ENCODE measurements at places on chromosomes 11 and 22.

- no peak for DNase-seq
Observed at GRCh38 chr11:1639666-1640065, 10.1 kb downstream of the KRTAP5-5 start.

DNA sequence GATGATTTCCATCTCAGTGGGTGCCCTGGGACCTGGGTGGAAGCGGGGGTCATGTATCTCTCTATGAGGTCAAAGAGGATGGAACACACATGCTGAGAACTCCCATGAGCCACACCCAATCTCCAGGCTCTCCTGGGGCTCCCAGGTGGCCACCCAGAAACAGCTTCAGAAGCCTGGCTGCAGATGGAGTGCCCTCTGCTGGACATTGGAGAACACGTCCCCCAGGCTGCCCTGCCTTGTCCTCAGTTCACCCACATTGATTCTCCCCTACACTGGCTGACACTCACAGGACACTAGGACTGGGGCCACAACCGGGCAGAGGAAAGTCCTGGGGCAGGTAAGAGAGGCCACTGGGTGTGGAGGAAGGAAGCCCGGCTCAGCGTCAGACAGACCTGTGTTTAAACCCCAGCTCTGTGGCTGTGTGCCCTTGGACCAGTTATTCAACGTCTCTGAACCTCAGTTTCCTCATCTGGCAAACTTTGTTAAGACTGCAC lies 4.5 kb upstream of the NOL12 start:
- DNase-seq: peak; percentile 81

DNA sequence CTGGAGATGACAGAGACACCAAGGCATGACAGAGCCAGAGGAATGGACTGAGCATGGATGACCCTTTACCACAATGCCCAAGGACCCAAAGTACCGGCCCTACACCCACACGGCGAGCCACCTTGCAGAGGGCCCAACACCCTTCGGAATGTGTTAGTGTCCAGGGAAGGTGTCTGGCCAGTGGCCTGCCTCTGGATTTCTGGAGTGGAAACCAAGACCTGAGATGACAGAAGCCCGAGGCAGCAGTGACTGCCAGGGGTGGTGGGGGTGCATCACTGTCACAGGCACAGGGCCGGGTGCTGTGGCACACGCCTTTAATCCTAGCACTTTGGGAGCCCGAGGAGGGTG lies 28.7 kb downstream of the PDGFB start:
- DNase-seq: no peak

- no peak for DNase-seq
Observed at GRCh38 chr11:6747097-6747668, 24.6 kb downstream of the OR2AG2 start.

GRCh38 chr11:106286881-106287504 lies 209.5 kb downstream of the AASDHPPT start:
- no peak for DNase-seq

DNA sequence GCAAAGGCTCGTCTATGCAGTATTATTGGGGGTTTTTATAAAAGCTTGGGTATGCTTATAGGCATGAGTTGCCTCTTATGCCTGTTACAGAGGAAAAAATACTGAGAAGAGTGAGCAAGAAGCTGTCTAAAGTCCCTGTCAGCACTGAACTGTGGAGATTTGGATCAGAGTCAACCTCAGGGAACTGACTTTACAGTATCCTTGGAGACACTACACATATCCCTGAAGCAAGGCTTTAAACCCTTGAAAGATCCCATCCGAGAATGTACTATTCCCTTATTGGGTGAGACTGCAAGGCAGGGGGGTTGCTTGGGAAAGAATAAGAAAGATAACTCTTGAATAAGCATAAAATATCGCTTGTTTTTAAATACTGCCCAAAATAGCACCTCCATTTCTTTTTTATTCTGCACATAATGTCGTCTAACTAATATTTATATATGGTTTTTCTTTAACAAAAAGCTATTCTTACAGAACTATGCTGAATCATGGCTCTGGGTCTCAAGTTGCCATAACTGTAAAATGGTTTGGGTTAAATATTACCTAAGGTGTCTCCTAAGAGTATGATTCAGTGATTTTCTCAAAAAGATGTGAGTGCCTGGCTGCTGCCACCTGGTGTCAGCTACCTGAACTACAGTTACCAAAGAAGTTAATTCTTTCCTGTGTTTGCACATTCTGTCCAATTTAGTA lies 1062.8 kb downstream of the DLG2 start:
- peak; percentile 48 for DNase-seq

DNA sequence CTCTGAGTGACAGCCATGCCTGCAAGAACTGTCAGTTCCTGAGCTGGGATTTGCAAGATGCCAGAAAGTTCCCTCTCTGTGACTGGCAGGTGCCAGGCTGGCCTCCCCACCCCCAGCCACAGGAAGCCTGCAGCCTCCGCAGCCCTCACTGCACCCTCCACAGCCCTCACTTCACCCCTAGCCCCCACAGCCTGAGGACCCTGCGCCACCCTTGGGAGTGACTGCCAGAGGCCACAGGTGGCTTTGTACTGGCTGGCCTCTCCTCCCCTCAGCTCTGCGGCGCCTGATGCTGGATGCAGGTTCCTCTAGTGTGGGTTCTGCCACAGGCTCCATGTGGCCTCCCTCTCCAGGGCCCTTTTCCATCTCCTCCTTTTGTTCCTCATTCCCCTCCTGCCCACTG lies 28.7 kb downstream of the MPPED1 start:
- DNase-seq: no peak

DNA sequence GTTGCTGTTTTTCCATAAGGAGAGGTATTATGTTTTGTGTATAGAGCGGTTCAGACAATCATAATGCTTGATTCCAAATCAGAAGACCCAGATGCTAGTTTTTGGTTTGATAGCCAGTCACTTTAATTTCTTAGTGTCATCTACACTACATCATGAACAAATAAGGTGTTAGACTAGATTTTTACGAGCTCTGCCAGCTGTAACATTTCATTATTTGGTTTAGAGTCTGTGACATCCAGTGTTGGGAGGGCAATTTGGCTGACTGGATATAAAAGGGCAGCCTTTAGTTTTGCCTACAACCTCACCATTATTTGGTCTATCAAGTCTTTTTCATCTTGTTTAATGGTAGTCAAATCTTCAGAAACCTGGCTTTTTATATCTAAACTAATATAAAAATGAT lies 30.2 kb upstream of the FBXO3 start:
- DNase-seq: no peak

DNA sequence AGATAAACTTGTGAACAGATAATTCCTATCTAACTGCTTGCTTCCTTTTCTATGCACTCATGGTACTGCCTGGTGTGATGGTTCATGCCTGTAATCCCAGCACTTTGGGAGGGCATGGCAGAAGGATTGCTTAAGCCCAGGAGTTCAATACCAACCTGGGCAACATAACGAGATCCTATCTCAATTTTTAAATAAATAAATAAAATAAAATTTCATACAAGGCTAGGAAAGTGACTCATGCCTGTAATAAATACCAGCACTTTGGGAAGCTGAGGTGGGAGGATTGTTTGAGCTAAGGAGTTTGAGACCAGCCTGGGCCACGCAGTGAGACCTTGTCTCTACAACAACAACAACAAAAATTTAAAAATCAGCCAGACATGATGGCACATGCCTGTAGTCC lies 166.6 kb downstream of the COMMD9 start:
- DNase-seq: no peak

GRCh38 chr22:39419096-39419495 lies 19.5 kb downstream of the TAB1 start:
- DNase-seq: no peak

DNA sequence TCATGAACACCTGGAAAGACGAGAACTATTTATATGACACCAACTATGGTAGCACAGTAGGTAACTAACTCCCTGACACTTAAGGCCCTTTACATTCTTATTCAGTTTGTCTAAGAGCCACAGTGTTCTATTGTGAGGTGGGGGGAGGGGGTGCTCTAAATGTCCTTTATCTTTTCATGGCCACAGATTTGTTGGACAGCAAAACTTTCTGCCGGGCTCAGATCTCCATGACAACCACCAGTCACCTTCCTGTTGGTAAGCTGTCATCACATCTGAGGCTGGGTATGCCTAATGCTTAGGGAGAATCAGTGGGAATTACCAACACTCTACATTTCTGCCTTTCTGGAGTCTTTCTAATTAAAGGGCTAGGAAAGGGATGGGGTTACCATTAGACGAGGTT lies 30.7 kb downstream of the EHF start:
- DNase-seq: no peak

DNA sequence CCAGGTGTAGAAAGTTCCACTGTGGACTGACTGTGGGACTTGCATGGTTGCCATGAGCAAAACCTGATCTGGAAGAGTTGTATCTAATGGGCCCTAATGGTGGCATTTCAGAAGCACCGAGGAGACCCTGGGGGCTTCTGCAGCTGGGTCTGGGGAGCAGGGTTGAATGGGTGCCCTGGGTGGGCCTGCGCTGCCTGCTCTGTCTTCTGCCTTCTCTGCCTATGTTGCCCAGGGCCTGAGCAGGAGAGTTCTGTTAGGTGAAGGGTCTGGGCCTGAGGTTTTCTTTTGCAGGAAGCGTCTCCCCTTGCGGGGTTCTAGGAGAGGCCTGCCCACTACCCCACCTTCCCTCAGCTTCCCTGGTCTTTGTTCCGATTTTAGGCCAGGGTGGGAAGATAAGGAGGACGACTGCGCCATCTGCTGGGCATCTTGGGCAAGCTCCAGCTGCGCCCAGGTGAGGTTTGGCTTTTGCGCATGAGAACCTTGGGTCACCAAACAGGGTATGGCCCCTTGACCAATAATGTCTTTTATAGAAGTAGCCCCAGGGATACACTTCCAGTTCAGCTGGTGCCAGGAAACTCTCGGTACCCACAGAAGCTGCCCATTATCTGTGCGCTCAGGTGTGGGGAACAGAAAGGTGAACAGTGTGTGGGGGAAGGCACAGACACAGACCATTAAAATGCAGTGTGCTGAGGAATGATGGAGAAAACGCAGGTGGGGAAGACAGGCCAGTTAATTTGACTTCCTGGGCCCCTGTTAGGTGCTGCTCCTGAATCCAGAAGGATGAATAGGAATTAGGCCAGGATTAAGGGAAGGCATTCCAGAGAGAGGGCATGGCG lies 23.2 kb downstream of the COMMD9 start:
- peak; percentile 42 for DNase-seq

DNA sequence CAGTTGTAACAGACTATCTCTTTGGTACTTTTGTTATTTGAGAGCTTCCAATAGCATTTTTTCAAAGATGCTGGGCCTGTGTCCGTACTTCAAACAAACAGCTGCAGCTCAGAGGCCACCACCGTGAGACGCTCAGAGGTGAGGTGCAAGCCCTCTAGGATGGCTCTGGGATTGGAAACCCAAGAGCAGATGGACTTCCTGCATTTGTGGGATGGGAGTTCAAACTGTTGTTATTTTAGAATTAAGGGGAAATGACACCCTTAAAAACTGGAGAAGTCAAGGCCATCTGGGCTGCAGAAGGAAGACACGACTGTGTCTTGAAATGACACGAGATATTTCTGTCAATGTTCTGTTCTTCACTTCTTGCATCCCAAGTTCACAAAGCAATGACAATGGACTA lies 9.2 kb upstream of the IL10RA start:
- no peak for DNase-seq

GRCh38 chr22:46008291-46008690 lies 31.3 kb upstream of the WNT7B start:
- no peak for DNase-seq

GRCh38 chr11:30938171-30938570 lies 352.0 kb upstream of the MPPED2 start:
- DNase-seq: no peak

DNA sequence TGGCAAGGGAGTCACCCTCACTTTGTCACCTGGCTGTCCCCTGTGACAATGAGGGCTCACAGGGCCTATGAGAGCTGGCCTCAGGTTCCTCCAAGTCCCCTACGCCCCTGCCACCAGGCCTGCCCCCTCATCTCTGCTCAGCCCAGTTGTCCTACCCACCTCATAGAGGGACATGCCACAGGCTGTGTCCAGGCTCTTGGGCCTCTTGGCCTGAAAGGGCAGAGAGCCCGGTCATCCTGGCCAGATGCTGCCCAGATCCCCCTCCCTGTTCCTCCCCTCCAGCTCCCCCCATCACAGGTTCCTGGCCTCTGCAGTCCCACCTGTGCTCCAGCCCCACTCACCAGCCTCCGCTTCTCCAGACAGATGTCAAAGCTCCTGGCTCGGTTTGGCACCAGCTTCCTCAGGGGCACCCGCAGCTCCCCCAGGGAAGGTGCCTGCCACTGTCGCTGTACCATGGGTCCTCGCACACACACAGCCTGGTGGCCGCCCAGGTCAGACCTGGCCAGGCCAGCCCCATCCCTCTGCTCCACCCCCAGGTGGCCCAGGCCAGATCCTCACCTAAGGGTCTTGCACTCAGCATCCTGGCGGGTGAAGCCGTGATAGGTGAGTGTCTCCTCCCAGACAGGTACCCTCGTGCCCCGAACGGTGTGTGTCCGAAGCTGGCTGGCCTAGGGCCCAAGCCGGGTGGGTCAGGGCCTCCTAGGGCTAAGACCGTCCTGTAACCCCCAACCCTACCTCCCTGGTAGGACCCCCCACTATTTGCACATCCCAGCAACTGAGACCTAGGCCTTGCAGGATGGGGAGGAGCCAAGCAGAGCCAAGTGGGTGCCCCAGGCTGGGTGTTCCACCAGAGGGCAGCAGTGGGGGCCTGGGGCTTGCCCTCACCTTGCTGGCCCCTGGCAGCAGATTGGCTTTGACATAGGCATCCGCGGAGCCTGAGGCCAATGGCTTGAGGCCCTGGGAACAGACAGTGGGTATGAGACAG lies 8.3 kb downstream of the NDUFV1 start:
- peak; percentile 73 for DNase-seq

DNA sequence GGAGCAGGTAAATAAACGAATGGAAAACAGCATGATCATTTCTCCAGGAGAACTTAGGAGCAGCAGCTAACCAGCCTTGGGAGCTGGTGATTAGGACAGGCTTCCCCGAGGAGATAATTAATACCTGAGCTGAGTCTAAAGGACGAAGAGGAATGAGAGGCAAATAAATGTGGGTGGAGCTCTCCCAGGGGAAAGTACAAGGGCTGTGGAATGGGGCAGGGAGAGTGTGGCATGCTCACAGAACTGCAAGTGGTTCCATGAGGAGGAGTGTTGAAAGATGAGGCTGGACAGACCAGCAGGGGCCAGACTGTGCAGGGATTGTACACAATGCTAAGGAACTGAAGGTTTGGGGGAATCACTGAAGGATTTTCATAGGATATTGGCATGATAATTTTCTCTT lies 14.2 kb upstream of the TLCD5 start:
- DNase-seq: no peak

DNA sequence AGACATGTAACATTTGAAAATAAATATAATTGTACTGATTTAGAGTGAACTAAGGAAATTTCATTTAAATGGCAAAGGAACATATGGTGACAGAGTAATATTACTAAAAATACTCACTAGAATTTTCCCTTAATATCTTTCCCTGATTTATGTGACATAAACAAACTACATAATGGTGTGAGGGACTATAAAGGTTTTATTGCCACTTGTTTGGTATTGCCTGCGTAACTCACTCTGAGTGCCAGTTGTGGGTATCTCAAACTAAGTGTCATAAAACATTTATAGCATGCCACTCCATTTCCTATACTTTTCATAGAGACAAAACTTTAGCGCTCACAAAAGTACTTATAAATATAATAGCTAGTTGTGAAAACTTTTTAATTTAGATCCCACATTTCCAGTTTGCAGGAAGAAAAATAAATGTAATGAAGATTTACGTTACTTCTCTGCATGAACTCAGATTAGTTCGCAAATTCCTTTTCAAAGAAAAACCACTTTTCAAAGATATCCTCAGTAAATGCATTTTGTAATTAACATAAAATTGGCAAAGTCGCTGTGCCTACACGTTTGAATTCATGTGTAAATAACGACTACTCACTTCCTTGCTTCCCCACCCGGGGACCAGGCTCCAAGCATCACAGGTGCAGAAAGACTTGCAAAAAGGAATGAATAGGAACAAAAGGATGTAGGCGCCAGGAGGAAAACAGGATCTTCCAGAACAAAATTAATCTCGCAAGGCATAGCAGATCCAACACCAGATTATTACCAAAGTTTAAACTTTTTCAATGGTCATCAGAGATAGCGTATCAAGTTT lies 1.6 kb upstream of the QSER1 start:
- DNase-seq: no peak

Data from BE2C (cell line).